ENCODE measurements at places on chromosomes 4 and X.

DNA sequence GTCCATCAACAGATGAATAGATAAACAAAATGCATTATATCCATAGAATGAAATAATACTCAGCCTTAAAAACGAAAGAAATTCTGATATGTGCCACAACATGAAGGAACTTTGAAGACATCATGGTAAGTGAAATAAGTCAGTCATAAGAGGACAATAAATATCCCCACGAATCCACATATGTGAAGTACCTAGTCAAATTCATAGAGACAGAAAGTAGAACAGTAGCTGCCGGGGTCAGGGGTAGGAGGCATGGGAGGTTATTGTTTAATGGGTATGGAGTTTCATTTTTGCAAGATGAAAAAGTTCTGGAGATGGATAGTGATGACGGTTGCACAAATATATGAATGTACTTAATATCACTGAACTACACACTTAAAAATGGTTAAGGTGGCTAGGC, 151.6 kb upstream of the MAP3K15 start:
- no peak for DNase-seq

GRCh38 chr4:84100071-84100470, 399.0 kb downstream of the NKX6-1 start:
- DNase-seq: no peak

- DNase-seq: no peak
Measured at GRCh38 chrX:11611965-11612364, 53.8 kb downstream of the ARHGAP6 start.

DNA sequence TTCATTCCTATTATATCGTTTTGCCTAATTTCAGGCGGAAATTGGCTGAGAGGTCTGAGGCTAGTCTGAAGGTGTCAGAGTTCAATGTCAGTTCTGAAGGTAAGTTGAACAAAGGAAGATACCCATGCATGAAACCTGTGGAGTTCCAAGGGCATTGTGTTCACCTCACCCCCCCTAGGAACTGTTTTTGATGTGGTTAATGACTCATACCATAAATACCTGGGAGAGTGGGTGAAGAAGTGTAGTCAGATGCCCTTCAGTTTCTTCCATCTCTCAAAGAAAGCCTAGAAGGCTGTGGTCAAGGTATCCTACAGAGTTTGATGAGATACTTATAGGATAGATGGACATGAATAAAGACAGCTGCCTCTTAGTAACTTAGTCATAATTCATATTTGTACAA, 2.7 kb downstream of the UTP14A start:
- no peak for DNase-seq

GRCh38 chrX:22025751-22026150, 6.4 kb upstream of the PHEX start:
- no peak for DNase-seq

GRCh38 chr4:7328913-7329638, 105.7 kb downstream of the PSAPL1 start:
- DNase-seq: no peak

GRCh38 chr4:161010227-161010626, 1153.6 kb downstream of the FSTL5 start:
- no peak for DNase-seq

DNA sequence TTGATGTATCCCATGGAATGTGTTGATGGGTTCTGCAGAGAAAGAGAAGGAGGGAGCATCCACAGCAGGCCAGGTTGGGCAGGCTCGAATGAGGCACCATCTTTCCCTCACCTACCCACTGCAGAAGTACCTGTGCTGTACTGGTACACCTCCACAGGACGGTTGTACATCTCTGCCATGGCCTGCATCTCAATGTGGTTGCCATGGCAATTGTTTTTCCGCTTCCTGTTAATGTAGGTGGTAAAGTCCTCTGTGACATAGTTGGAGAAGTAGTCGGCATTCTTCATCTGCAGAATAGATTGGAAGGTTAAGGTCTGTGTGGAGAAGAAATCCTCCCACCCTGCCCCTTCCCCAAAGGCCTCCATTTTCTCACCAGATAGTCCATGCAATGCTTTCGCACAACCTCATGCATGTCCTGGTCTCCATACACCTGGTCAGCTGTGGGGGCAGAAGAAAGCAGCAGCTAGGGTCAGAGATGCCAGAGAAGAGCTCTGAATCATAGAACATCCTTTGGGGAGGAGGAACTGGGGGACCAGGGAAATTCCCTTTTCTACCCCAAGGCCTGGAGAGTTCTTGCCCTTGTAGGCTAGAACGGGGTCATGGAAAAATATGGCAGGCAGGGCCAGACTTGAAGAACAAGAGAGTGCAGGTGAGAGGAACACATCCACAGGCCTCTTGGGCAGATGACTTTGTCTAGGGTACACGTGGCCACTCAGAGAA, 15.9 kb upstream of the PIM2 start:
- DNase-seq: peak; percentile 50

DNA sequence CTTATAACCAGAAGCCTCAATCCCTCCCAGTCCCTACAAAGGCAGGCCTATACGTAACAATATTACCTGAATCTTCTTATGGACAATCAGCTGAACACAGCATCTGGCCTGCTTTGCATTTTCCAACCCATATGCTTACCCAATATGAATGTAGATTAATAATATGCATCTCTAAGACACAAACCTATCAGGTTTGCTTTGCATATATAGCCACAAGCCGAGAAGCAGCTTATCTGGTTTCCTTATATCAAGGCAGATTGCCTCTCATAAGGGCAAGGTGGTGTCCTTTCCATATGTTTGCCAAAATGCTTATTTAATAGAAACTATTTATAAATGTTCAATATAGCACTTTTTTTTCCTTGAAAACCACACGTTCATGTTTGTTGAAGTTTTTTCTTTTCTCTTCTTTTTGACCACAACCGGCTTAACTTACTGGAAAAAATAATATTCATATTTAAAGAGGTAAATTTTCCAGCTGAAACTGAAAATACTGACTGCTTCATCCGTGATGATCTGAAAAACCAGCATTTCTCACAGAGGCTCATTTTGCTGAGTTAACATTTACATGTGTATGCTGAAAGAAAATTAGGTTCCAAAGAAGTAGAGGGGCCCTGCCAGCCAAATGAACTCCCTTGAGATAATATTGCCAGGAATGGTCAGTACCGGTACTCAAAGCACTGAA, 3.8 kb downstream of the IL21 start:
- DNase-seq: no peak
